ENCODE measurements at places on chromosomes 13 and 19.

GRCh38 chr19:2469102-2469914 is 6.6 kb upstream of the GADD45B start:
- DNase-seq, result no peak

- peak; percentile 9 for DNase-seq
These were observed 340.0 kb downstream of the DCT start for GRCh38 chr13:94139393-94139995.

GRCh38 chr13:97234742-97235141 is 12.6 kb downstream of the MBNL2 start:
- no peak for DNase-seq

- no peak for DNase-seq
These were observed at the start of gene TARM1 for GRCh38 chr19:54081032-54081431. Gene TARM1, minus strand, starts transcription at chr19:54081365. Its CDS starts 25 bp downstream, at chr19:54081340.

GRCh38 chr19:32642771-32643170 is 32.2 kb downstream of the ANKRD27 start:
- DNase-seq, result no peak

GRCh38 chr13:33758113-33758512 is 59.8 kb upstream of the RFC3 start:
- DNase-seq, result no peak

DNA sequence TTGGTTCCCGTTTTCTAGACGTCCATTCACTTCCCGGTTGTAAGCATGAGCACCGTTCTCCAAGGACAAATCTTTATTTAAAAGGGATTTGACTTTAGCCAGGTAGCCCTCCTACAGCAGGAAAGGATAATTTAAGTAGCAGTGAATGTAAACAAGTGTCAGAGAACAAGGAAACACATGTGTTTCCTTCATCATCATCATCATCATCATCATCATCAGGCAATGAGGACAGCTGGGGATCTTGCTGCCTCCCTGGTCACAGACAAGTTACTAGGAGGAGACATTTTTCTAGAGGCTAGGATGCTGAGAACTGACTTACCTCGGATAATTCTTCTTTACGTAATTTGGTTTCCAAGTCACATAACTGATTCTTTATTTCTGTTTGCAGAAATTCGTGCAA is 14.3 kb downstream of the DNMT1 start:
- DNase-seq, result no peak

- DNase-seq, result no peak
These were observed 209.3 kb downstream of the HS6ST3 start for GRCh38 chr13:96299235-96299634.

GRCh38 chr19:38831142-38831605 is 420 bp downstream of the ECH1 start:
- DNase-seq, result peak; percentile 59

GRCh38 chr13:94583926-94584325 is 12.0 kb downstream of the TGDS start:
- DNase-seq, result no peak

- no peak for DNase-seq
These were observed 75.5 kb upstream of the MEDAG start for GRCh38 chr13:30830638-30830965.

GRCh38 chr19:27974082-27974513 is 1238.9 kb downstream of the UQCRFS1 start:
- DNase-seq, result no peak

- no peak for DNase-seq
These were observed 628.7 kb downstream of the EFNB2 start for GRCh38 chr13:105906746-105907145.

DNA sequence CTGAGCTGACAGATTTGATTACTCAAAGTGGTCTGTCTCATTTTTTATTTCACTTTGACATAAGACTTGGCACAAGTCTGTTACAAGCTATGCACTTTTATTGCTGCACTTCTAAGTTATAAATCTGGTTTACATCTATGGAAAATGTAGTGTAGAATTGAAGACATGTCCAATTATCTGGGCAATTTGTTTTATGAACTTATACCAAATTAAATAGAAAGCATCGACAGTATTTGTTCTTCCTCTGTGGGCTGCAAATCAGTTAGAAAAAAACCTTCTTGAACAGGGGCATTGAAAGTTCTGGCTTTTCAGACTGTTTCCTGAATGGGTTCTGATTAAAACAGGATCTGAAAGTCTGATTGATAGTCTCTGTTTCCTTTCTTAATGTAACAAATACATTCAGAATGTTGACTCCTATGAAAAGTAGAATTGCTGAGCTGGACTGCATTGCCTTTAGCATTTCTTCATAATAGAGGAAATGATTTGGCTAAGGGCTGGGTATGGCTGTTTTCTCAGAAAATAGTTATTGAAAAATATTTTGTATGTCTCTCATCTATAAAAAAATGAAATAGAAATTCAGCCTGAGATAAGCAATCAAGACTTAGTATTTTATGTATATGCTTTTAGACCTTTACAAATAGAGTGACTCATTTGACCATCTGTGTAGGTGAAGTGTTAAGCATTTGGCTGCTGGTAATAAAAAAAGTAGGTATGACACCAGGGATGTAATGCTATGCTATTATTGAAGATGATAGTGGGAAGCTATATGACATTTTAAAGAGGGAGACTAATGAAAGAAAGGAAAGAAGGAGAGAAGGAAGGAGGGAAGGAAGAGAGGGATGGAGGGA is 210.9 kb upstream of the SPRY2 start:
- no peak for DNase-seq

GRCh38 chr13:113974304-113975281 is 717 bp upstream of the C13orf46 start:
- DNase-seq, result no peak

GRCh38 chr13:96779691-96780090 is 214.6 kb downstream of the OXGR1 start:
- no peak for DNase-seq

GRCh38 chr19:29535214-29535831 is 9.5 kb downstream of the VSTM2B start:
- no peak for DNase-seq

DNA sequence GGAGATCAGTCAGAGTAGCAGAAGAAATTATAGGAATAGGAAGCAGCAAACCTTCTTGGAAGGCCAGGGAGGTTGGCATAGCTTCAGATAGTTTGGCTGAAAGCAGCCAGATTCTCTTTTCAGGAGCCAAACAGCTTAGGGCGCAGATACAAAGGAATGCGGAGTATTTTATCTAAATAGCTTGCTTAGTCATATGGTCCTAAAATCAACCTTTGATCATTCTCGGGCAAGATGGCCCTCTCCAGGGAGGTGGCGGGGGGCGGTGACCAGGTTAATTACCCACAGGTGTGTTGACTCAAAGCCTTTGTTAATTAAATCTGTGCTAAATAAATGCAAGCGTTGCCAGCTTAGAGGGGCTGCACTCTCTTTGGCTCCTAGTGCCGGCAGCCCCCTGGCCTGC is 12.5 kb upstream of the NCR1 start:
- DNase-seq, result no peak

- DNase-seq, result no peak
These were observed 17.8 kb downstream of the KCTD15 start for GRCh38 chr19:33814181-33815165.

DNA sequence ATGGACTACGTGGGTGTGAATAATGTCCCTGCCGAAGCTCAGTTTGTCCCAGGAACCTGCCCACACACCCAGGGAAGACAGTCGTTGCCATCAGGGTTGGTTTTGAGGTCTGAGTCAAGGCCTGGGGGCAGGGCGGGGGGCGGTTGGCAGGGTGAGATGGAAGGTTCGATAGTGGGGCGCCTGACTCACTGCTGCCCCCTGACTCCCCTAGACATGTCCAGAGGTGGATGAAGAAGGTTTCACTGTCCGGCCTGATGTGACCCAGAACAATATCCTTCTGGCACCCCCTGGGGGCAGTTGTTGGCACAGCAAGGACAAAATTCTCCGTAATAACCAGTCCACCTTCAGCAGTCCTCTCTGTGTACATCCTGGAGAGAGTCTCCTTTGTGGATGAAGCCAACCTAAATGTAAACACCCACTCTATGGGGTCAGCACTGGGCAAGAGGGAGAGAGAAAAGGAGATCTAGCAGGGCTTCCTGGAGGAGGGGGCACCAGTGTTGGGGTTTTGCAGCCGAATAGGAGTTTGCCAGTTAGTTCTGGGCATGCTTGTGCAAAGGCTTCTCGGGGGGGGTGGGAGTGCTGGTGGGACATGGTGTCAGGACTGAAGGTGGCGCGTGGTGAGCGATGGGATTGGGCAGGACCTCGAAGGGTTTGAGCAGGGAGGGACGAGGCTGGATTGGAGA is 19.6 kb upstream of the B3GNT3 start:
- DNase-seq, result no peak

DNA sequence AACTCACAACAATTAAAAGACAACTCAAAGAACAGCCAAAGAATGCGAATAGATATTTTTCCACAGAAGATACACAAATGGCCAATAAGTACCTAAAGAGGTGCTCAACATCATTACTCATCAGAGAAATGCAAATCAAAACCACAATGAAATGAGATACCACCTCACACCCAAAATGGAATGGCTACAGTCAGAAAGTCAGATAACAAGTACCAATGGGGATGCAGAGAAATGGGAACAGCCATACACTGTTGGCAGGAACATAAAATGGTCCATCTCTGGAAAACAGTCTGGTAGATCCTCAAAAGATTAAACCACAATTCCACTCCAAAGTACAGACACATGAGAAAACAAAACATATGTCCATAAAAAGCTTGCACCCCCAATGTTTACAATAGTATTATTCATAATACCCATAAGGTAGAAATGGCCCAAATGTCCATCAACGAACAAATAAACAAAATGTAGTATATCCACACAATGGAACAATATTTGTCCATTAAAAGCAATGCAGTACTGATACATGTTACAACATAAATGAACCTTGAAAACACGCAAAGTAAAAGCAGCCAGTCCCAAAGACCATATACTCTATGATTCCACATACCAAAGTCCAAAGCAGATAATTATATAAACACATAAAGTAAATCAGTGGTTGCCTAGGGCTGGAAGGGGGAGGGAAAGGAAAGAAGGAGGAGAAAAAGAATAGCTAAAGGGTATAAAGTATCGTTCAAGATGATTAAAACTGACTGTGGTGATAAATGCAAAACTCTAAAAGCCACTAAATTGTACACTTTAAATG is 19.6 kb downstream of the USP12 start:
- DNase-seq, result no peak

GRCh38 chr13:64371461-64371860 is 2858.7 kb downstream of the PCDH9 start:
- no peak for DNase-seq

DNA sequence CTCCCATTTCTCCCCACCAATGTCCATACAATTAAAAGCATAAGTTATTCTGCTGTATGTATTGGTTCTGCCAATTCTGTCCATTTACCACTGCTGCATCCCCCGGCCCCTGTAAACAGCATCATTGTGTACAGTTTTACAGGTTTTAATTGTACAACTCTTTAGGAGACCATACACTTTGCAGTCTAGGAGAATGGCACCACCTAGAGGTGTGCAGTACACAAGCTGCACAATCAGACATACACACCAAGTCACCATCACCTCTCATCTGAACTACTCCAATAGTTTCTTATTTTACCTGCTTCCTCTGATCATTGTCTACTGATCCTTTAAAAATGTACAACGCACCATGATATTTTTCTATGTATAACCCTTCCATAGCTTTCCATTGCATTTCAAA is 855.9 kb upstream of the KLHL1 start:
- DNase-seq, result no peak

- DNase-seq, result no peak
These were observed 34.1 kb downstream of the TMEM255B start for GRCh38 chr13:113792886-113793717.

GRCh38 chr13:47310401-47310800 is 413.5 kb upstream of the HTR2A start:
- DNase-seq, result no peak

DNA sequence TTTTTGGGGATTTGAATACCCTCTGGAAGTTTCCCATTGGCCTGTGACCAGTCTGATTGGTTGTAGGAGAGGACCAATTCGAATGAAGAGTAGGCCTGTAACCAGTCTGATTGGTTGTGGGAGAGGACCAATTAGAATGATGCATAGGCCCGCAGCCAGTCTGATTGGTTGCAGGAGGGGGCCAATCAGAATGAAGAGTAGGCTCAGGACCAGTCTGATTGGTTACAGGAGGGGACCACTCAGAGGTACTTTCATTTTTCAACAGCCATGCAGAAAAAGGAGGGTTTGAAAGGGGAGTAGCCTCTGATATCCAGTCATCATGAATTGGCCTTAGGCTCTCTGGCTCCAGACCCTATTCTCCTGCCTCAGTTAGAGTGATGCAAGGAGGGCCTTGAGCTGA is 30.4 kb upstream of the SLC1A5 start:
- no peak for DNase-seq

DNA sequence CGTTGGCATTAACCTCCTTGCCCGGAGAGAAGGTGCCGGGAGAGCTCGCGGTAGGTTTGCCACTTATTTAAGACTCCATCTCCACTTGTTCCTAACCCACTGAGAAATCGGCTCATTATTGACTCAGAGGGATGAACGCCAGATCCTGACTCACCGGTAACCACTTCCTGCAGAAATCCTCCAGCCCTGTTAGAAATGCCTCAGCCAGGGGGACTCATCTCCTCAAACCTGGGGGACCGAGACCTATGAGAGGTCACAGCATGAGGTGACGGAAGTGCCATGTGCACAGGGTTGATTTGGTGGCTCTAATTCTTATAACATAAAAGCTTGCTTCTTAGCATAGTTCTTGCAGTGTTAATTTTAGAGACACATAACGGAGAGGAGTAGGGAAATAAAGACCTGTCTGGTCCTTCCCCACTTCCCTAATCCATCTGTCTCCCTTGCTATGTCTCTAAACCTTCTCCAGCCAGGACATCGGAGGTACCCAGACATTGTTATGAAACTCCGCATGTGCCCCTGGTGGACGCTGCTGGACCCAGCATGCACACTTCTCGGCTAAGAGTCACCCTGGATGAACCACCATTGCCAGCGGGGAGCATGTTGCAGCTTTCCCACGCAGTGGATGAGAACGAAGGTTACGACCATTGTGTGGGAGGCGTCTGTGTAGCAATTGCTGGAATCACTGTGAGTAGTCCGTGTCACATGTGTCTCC is 158.9 kb downstream of the EFNB2 start:
- DNase-seq, result peak; percentile 94

GRCh38 chr13:43223216-43223615 is 199.8 kb downstream of the DNAJC15 start:
- DNase-seq, result no peak

Measured in smooth muscle cell of the brain vasculature (primary cell).